NCI-H2081 treated with DMSO at 0.1 percent for 48 hours (cell line): ENCODE measurements at places on chromosomes 5 and 9.

DNA sequence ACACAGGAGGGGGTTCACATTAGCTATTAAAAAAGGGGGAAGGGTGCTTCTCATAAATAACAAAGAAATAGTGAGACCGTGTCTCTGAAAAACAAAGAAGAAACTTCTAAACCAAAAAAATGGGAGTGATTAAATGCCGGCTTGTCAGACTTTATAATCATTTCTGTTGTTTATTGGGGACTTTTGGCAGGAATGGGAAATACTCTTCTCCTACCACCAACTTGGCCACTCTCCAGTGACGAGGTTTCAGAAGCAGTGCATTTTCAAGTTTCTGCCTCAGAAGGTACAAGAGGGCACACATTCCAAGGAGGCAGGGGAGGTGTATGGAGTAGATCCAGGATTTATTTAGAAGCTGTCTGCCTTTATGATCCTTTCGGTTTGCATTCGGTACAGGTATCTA lies 46.2 kb downstream of the LIX1 start:
- DNase-seq = no peak

- no peak for DNase-seq
These were observed 28.2 kb downstream of the ITGA2 start for GRCh38 chr5:53017383-53017782.

- DNase-seq = no peak
These were observed 26.0 kb upstream of the SEMA4D start for GRCh38 chr9:89523948-89524347.

DNA sequence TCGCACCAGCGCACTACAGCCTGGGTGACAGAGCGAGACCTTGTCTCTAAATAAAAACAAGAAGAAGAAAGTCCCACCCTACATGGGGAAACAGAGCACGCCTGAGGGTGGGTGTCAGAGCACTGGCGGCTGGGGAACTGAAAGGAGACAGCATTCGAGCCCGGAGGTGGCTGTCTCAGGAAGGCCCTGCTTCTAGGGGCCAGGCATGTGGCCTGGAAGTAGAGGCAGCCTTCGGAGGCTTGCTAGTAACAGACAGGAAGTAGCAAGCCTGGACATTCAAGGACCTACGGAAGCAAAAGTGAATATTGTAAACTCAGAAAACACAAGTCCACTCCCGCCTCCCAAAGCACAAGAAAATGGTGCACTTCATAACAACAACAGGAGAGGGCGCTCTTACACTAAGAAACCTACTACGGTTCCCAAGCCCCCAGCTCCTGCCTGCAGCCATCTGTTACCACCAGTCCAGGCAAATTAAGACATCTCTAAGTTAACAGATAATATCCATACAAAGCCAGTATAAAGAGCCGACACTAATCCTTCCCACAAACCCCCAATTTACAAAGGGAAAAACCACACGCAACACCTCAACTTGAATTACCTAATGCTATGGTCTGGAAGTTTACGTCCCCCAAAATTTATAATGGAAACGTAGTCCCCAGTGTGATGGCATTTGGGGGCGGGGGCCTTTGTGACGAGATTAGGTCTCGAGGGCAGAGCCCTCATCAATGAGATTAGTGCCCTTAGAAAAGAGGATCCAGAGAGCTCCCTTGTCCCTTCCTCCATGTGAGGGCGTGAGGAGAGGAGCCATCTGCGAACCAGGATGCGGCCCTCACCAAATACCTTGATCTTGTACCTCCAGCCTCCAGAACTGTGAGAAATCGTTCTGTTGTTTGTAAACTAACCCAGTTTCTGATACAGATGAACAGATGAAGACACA lies 7.7 kb downstream of the RASGEF1C start:
- DNase-seq = peak; percentile 2

GRCh38 chr5:52925001-52925400 lies 64.2 kb upstream of the ITGA2 start:
- DNase-seq = no peak
